Urothelium cell line (cell line): ENCODE measurements at places on chromosomes 3 and 15.

- no peak for DNase-seq
Observed at GRCh38 chr3:115785782-115786181, 162.5 kb downstream of the GAP43 start.

DNA sequence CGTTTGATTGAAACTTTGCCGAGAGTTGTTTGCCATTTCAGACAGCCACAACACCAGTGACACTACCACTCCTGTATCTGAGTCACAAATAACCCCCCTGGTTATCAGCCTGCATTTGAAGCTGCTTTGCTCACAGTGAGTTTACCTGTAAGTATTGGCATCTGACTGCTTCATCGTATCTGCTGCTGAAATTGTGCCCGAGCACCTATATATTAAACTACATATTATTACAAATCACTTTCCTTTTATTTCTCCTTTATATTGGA, 39.2 kb upstream of the SPSB4 start:
- DNase-seq = no peak

DNA sequence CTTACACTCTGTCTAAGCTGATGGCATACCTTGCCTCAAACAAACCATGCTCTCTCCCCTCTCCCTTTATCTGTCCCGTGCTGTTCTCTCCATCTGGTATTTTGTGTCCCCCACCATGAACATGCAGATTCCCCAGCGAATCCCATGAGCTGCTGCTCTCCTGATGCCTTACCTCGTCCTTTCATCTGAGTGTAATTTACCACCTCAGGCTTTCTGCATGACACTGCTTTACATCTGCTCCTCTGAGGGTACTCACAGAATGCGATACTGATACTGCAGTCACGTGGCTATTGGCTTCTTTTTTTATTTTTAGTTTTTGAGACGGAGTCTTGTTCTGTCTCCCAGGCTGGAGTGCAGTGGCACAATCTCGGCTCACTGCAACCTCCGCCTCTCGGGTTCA, 341.7 kb downstream of the PTPRG start:
- no peak for DNase-seq

DNA sequence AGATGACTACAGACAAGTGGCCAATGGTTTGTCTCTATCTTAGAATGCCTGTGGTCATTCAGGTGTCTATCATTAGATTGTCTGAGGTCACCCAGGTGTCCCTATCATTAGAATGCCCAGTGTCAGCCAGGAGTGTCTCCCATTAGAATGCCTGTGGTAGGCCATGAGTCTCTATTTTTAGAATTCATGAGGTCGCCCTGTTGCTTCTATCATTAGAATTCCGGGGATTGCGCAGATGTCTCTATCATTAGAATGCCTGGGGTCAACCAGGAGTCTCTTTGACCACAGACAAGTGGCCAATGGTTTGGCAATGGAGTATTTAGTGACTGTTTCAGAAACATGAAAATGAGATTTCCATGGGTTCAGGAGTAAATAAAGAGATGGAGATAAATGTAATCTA, 7.6 kb downstream of the RTP2 start:
- no peak for DNase-seq

DNA sequence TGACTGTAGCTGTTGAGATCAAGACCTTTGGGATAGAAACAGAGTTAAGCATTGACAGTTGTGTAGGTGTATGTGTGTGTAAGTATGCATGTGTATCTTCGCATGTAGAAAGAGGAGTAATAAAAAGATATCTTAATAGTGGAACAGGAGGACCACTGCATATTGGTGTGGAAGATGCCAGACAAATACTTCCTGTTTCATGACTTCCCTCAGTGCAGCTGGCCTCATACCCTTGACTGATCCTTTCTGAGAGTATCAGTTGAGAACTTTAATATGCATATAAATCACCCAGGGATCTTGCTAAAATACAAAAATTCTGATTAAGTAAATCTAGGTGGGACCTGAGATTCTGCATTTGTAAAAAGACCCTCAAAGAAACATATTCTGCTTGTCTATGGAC, 8.5 kb upstream of the ZBED2 start:
- no peak for DNase-seq

- DNase-seq = no peak
Observed at GRCh38 chr3:130973406-130973805, 53.2 kb downstream of the ASTE1 start.

DNA sequence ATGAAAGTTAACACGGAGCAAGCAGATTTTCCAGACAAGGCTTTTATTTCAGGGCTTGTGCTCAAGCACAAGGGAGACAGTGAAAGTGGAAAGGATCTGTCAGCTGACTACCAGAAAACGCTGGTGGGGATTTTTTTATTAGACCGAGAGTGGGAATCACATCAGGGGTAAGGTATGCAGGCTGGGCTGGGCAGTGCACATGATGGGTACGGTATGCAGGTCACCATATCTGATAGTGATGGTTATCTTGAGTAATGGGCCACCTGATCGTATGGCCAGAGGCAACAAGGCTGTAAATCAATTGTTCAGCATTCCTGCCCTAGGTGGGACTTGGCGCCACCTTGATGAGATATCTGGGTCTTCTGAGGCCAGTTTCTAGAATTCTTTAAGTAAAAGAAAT, 36.9 kb upstream of the PIAS1 start:
- peak; percentile 41 for DNase-seq

GRCh38 chr15:90063770-90064247, 38.5 kb downstream of the IDH2 start:
- DNase-seq = no peak

DNA sequence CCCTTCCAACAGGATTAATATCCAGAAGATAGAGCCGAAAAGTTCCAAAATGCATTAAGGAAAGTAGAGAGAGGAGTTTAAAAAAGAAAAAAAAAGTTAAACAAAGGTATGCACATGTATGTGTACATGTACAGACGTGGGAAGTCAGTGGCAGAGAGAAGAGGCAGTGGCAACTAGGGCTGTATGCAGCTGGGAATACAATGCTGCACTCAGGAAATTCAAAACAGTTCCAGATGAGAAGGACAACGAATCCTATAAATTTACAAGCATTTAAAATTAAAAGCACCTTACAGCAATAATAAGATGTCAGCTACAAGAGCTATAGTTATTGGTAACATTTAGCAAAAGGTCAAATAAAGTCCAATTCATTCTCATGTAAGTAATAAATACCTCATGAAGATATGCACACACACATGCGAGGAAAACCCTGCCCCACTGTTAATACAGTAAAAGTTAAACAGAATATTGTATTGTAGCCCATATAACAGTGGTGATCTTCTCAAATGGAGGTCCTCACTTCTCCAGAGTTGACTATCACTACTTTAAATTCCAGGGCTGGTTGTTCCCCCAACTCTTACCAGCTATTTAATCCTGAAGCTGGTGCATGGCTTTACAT, 18.2 kb downstream of the MRPL3 start:
- no peak for DNase-seq
